Right lobe of liver (tissue), 6 donors: ENCODE measurements at places on chromosomes 5 and 9. TPM values are rescaled to one million over a fixed set of nuclear protein-coding genes. Genes with fewer than 3 reads are reported as not detected.

The RHOBTB3 gene
- total RNA-seq = 49.1 TPM

The PCDHA9 gene
- not detected for total RNA-seq

The CCDC192 gene
- not detected for total RNA-seq

The GRXCR2 gene
- total RNA-seq = not detected

The CNTNAP3B gene
- total RNA-seq = 8.8 TPM

The MAPKAP1 gene
- total RNA-seq = 48.3 TPM

The PCDHB16 gene
- total RNA-seq = 0.38 TPM

The KIF4B gene
- not detected for total RNA-seq

The LCN10 gene
- total RNA-seq = 0.39 TPM

The BAAT gene
- 537 TPM for total RNA-seq

The PIK3R1 gene
- total RNA-seq = 124 TPM

The CDH9 gene
- not detected for total RNA-seq

The TXNDC8 gene
- total RNA-seq = not detected

The SCGB3A1 gene
- 0.57 TPM for total RNA-seq

The IRX1 gene
- not detected for total RNA-seq

The CNTFR gene
- 2.2 TPM for total RNA-seq

The CCDC171 gene
- 0.80 TPM for total RNA-seq

The NKD2 gene
- 2.5 TPM for total RNA-seq

The ABO gene
- total RNA-seq = not detected

The MED7 gene
- 6.1 TPM for total RNA-seq

The LRSAM1 gene
- 13.3 TPM for total RNA-seq

The ECM2 gene
- 19.0 TPM for total RNA-seq

The SPOCK1 gene
- 0.13 TPM for total RNA-seq

The PARP8 gene
- 4.9 TPM for total RNA-seq
